Astrocyte (in vitro differentiated cells and primary cell): ENCODE measurements at places on chromosomes 2 and 18. TPM values are rescaled to one million over a fixed set of nuclear protein-coding genes. Genes with fewer than 3 reads are reported as not detected.
A peak's percentile ranks its signal among the peaks of the same experiment; 100 is the strongest.

GRCh38 chr2:155145758-155146229, 447.3 kb downstream of the KCNJ3 start:
- H3K4me3 ChIP-seq: no peak overlapping the region
- no peaks in the 10 kb centered on the region for H3K27me3 ChIP-seq
- H3K27ac ChIP-seq: no peak overlapping the region
- DNase-seq: no peak

GRCh38 chr2:24471662-24472061, 19.4 kb upstream of the NCOA1 start:
- H3K4me3 ChIP-seq: no peak overlapping the region
- DNase-seq: no peak
- no peak overlapping the region for H3K27ac ChIP-seq
- no peaks in the 10 kb centered on the region for H3K4me1 ChIP-seq

- H3K27ac ChIP-seq: no peak overlapping the region
- no peaks in the 10 kb centered on the region for H3K36me3 ChIP-seq
- no peak for DNase-seq
- H3K4me3 ChIP-seq: no peak overlapping the region
Observed at GRCh38 chr2:46751897-46752296, 163.7 kb downstream of the MCFD2 start.

DNA sequence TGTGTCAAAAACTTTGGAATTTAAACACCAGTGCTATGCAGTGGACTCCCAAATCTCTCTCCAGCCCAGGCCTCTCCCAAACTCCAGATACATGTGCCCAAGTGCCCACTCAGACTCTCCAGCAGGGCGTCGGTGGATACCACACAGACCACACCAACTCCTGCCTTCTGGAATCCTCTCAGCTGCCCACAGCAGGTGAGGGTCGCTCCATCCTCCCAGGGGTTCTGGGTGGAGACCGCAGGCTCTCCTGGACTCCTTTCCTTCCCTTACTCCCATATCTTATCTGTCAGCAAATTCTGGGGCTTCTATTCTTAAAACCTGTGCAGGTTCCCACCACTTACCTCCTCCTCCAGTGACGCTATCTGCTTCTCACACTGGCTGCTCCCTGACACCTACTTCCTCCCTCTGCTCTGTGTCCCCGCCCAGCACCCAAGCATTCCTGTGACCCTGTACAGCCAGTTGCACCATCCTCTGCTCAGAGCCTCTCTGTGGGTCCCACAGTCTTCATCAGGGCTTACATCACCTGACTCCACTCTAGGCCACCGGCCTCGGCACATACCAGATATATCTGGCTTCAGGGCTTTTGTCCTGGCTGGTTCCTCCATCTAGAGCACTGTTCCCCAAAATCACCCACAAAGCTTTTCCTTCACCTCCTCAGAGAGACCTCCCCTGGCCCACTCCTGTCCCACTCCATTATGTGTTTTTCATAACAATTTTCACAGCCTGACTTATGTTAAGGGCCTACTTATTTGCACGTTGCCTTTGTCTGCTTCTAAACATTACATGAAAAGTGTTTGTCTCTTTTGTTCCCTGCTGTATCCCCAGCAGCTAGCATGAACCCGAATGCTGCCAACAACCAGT, 2.6 kb upstream of the IMP4 start:
- DNase-seq: no peak
- no peak overlapping the region for H3K27ac ChIP-seq
- H3K36me3 ChIP-seq: peaks cover 13% of the 10 kb centered on the region
- H3K4me1 ChIP-seq: peaks cover 14% of the 10 kb centered on the region

DNA sequence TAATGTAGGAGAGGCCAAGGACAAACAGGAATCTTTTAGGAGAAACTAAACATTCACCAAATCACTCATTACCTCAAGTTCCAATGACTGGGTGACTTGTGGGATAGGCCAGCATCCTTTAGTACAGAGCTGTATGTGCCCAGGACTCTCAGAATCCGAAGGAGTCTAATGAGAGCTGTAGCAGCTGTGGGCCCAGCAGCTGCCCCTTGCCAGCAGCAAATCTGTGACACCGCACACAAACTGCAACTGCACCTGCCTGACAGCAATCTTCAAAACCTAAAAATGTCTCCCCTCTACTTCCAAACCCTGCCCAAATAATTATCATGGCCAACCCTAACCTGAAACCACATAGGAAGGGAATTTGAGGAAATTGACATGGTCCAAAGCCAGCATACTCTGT, 44.5 kb upstream of the ACVR2A start:
- no peaks in the 10 kb centered on the region for H3K27me3 ChIP-seq
- H3K4me3 ChIP-seq: no peak overlapping the region
- no peaks in the 10 kb centered on the region for H3K36me3 ChIP-seq
- DNase-seq: no peak
- H3K4me1 ChIP-seq: no peaks in the 10 kb centered on the region

DNA sequence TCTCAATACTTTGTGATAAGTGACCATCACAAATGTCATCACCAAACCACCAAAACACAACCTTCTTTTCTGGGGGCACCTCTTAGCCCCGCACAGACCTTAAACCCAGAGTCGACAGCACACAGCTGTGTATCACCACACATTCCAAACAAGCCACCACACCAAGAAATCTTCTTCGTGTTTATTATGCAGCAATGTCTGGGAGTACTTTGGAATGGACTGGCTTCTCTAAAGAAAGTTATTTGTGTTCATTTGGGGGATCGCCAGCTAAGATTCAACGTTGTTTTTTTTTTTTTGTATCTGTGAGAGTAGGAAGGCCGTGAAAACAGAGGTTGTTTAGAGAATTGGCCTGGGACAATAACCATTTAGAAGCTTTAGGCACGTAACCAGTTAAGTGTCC, 1.1 kb upstream of the MTA3 start:
- peaks cover 12% of the 10 kb centered on the region for H3K4me1 ChIP-seq
- H3K36me3 ChIP-seq: no peaks in the 10 kb centered on the region
- H3K27ac ChIP-seq: no peak overlapping the region
- no peaks in the 10 kb centered on the region for H3K27me3 ChIP-seq
- DNase-seq: peak; percentile 71

Gene CROCC2
- total RNA-seq: not detected in 2 replicates

Gene ALLC
- total RNA-seq: not detected in 2 replicates

Gene DNAJC10
- total RNA-seq: 166 and 169 TPM in 2 replicates

Gene FAM228A
- not detected in 2 replicates for total RNA-seq

- H3K27me3 ChIP-seq: no peaks in the 10 kb centered on the region
- DNase-seq: peak; percentile 61
- H3K4me3 ChIP-seq: peak overlapping the region; percentile 12
- H3K27ac ChIP-seq: peak overlapping the region; percentile 41
Observed at GRCh38 chr2:160427629-160428404, 65.8 kb downstream of the RBMS1 start.

Gene ALPG
- total RNA-seq: 0.19 and 0.27 TPM in 2 replicates

GRCh38 chr2:217160978-217161973, 301.4 kb upstream of the TNP1 start:
- no peak overlapping the region for H3K4me3 ChIP-seq
- peaks cover 9% of the 10 kb centered on the region for H3K4me1 ChIP-seq
- H3K27ac ChIP-seq: no peak overlapping the region
- H3K36me3 ChIP-seq: no peaks in the 10 kb centered on the region
- no peaks in the 10 kb centered on the region for H3K27me3 ChIP-seq

- H3K27ac ChIP-seq: no peak overlapping the region
- no peak overlapping the region for H3K4me3 ChIP-seq
- H3K4me1 ChIP-seq: peaks cover 3% of the 10 kb centered on the region
- no peaks in the 10 kb centered on the region for H3K36me3 ChIP-seq
Observed at GRCh38 chr2:240399419-240400324, 35.8 kb upstream of the GPC1 start.

GRCh38 chr18:6866552-6867085, 137.1 kb downstream of the ARHGAP28 start:
- no peak for DNase-seq
- H3K36me3 ChIP-seq: no peaks in the 10 kb centered on the region
- no peaks in the 10 kb centered on the region for H3K4me1 ChIP-seq
- no peaks in the 10 kb centered on the region for H3K27me3 ChIP-seq

Gene ITGA6
- 21.1 and 35.3 TPM in 2 replicates for total RNA-seq

- H3K27me3 ChIP-seq: no peaks in the 10 kb centered on the region
- H3K4me3 ChIP-seq: no peak overlapping the region
- H3K27ac ChIP-seq: no peak overlapping the region
- no peak for DNase-seq
- no peaks in the 10 kb centered on the region for H3K4me1 ChIP-seq
Observed at GRCh38 chr2:52135235-52135634, 1103.3 kb upstream of the NRXN1 start.

Gene UPP2
- not detected in 2 replicates for total RNA-seq

GRCh38 chr2:121992700-121993099, 237.2 kb downstream of the TSN start:
- DNase-seq: no peak
- no peaks in the 10 kb centered on the region for H3K4me1 ChIP-seq
- H3K27me3 ChIP-seq: peaks cover 5% of the 10 kb centered on the region
- no peak overlapping the region for H3K27ac ChIP-seq
- no peaks in the 10 kb centered on the region for H3K36me3 ChIP-seq

Gene TUBA4B
- total RNA-seq: not detected in 2 replicates

DNA sequence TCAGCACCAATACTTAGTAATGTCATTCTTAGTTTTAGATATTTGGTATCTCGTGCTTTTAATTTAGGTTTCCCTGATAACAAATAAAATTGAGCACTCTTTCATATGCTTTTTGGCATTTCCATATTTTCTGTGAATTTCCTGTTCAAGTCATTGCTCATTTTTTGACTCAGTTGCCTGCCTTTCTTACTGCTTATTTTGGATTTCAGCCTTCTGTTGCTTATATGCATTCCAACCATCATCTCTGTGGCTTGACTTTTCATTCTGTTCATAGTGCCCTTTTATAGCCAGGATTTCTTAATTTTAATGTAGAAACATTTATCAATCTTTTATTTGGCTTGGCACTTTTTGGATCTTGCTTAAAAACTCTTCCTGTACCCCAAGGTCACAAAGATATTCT, 14.5 kb upstream of the KIF3C start:
- peaks cover 11% of the 10 kb centered on the region for H3K4me1 ChIP-seq
- H3K27me3 ChIP-seq: no peaks in the 10 kb centered on the region
- no peak for DNase-seq
- H3K4me3 ChIP-seq: no peak overlapping the region

DNA sequence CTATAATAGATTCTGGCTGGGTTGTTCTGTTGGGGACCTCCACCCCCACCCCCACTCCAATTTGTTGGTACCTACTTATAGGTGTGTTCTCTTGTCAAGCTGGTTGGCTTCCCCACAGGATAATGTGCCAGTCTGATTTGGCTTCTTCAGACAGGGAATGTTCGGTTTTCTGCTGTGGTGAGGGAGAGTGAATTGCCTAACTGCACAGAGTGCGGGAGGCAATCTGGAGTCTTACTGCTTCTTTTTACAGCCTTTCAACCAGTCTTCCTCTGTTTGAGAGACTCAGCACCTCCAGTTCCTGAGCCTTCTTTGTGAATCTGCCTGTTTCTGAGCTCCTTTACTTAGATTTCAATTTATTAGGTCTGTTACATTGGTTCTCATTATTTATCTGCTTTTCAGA, 27.4 kb upstream of the SNORC start:
- no peak for DNase-seq
- H3K4me3 ChIP-seq: no peak overlapping the region
- no peaks in the 10 kb centered on the region for H3K27me3 ChIP-seq

DNA sequence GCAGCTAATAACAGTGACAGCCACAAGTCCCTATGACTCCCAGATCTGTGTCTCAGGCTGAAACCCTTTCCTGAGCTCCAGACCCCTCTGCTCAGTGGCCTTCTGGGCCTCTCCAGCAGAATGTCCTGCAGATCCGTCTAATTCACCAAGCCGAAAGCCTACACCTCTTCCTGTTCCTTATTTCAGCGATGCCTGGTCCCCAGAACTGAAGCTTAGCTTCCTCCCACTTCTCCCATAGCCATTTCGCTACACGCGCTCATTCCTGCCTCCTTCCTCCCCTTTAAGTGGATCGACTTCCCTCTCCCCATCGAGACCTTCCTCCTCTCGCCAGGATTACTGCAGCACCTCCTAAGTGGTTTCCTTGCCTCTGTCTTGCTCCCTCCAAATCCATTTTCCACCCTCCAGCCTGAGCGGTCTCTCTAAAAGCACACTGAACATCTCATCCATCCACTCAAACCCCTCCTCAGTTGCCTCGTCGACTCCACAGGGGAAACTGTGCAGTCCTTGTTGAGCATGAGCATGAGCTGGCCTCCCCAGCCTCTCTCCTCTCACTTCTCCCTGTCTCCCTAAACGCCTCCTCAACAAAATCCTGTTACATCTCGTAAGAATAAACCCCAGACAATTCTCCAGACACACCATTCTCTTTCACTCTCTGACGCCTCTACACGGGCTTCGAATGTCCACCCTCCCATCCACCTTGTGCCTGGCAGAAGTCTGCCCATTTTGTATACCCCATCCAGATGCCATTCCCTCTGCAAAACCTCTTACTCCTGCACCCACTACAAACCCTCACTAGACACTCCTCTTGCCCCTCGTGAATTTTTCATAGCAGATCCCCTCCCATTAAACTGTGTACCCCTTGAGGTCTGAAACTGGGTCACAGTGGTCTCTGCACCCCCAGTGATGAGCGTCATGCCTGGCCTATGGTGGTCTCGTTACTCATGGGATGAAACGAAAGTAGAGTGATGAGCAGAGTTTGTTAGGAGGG, 232.6 kb downstream of the ATAD2B start:
- no peak overlapping the region for H3K4me3 ChIP-seq
- H3K27ac ChIP-seq: no peak overlapping the region
- no peaks in the 10 kb centered on the region for H3K27me3 ChIP-seq
- DNase-seq: no peak
- no peaks in the 10 kb centered on the region for H3K36me3 ChIP-seq
- peaks cover 14% of the 10 kb centered on the region for H3K4me1 ChIP-seq

- no peak overlapping the region for H3K4me3 ChIP-seq
- no peak for DNase-seq
- H3K36me3 ChIP-seq: no peaks in the 10 kb centered on the region
- no peaks in the 10 kb centered on the region for H3K4me1 ChIP-seq
- no peak overlapping the region for H3K27ac ChIP-seq
Observed at GRCh38 chr2:13607139-13607538, 890.4 kb downstream of the TRIB2 start.

Gene NLRC4
- not detected in 2 replicates for total RNA-seq

DNA sequence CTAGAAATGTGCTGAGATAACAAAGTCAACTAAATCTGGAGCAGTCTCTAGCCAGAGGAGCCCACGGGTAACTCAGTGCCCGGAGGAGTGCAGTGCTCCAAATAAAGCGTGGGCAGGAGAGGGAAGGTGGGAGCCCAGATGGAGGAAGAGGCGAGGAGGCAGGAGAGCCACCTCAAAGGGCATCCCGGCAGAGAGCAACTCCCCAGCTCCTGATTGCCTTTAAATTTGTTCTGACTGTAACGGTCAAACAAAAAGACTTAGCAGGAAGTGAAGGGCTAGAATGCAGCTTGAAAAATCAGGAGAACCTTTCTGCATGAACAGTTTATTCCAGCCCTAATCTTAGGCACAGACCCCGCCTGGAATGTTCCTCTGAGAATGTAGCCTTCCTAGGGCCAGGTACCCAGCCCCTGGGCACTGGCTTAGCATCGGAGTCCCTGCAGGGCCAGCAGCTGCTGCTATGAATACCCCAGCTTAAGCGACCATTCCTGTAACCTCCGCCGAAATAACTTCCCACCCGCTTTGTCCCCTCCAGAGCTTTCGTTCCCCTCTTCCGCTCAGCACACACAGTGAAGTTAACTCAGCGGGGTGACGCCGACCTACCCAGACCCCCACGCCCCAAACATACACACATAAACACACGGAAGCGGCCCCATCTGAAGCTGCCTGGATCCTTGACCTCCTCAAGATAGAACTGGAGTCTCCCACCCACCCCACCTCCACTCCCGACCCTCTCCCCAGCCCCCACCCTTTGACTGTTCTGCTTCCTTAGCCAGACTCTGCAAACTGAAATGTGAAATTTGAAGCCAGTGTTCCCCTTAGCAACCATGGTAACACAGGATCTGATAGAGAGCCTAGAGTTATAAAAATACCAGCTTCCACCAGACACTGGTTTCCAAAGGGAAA, 123.2 kb downstream of the SMAD7 start:
- H3K27me3 ChIP-seq: no peaks in the 10 kb centered on the region
- peak; percentile 68 for DNase-seq
- peak overlapping the region; percentile 28 for H3K4me3 ChIP-seq
- H3K4me1 ChIP-seq: peaks cover 56% of the 10 kb centered on the region
- peak overlapping the region; percentile 53 for H3K27ac ChIP-seq
- H3K36me3 ChIP-seq: no peaks in the 10 kb centered on the region
